ENCODE measurements at places on chromosomes 1 and 21. TPM values are rescaled to one million over a fixed set of nuclear protein-coding genes. Genes with fewer than 3 reads are reported as not detected.
A peak's percentile ranks its signal among the peaks of the same experiment; 100 is the strongest.

The NBPF4 gene
- 0.35 TPM for total RNA-seq

The LRRN2 gene
- total RNA-seq = 26.4 TPM

DNA sequence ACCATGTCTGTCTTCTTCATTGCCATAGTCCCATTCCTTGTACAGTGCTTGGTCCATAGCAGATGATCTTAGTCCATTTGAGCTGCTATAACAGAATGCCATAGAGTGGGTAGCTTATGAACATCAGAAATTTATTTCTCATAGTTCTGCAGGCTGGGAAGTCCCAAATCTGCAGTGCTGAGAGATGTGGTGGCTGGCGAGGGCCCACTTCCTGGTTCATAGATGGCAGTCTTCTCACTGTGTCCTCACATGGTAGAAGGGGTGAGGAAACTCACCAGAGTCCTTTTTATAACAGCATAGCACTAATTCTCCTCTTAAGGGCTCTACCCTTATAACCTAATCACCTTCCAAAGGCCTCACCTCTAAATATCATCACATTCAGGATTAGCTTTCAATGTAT is 23.1 kb upstream of the RAP1A start:
- DNase-seq = peak; percentile 49

DNA sequence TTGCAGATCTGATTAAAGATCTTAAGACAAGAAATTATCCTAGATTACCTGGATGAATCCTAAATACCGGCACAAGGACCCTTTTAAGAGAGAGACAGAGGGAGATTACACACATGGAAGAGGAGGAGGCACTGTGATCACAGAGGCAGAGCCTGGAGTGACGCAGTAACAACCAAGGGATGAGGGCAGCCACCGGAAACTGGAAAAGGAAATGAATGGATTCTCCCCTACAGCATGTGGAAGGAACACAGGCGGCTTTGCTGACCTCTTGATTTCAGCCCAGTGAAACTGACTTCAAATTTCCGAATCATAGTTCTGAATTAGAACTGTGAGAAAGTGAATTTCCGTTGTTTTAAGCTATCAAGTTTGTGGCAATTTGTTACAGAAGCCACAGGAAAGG is 50.2 kb upstream of the IVNS1ABP start:
- no peak for DNase-seq

GRCh38 chr1:248152056-248152827 is 7.3 kb downstream of the OR2M5 start:
- DNase-seq = no peak

DNA sequence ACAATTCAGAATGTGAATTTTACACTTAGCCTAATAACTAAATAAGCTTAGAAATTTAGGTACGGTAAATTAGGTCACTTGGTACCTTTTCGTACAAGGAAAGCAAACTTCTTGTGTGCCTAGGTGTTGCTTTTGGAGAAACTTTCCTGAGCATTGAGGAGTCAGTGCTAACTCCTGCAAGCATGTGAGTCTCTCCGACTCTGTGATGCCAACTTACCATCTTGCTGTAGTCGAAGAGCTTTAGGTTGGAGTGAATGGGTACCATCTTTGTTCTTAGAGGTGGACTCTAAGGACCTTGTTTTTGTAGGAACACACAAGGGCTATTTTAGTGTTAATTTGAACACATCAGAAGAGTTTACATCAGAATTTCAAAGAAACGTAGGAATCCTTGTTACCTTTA is 688.9 kb downstream of the USP25 start:
- DNase-seq = no peak

DNA sequence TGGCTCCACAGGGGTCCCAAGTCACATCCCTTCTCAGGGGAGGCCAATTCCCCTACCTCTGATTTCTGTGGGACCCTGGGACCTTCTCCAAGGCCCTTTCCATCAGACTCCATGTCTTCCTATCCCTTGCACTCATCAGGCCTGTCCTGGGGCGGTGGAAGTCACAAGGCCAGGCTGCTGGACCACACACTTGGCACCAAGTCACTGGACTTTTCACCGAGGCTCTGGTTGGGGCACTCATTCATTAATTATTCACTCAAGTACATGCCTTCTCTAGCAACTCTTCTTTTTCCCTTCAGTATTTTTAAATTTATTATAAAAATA is 11.2 kb upstream of the FOXO6 start:
- DNase-seq = no peak

DNA sequence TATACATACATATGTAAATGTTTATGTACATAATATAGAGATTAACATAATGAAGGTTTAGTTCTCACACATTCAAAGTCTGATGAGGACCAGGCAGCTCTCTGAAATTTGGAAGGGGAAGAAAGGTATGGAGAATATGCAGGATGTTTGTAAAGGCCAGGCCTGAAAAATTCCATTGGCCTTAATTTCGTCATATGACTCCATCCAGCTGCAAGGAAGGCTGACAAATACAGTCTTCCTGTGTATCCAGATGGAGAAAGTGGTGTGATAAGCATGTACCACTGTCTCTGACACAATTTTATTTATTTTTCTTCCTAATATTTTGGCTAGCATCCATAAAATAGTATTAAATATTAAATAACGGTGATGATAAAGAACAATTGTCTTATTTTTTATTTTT is 6.3 kb upstream of the SGIP1 start:
- no peak for DNase-seq

DNA sequence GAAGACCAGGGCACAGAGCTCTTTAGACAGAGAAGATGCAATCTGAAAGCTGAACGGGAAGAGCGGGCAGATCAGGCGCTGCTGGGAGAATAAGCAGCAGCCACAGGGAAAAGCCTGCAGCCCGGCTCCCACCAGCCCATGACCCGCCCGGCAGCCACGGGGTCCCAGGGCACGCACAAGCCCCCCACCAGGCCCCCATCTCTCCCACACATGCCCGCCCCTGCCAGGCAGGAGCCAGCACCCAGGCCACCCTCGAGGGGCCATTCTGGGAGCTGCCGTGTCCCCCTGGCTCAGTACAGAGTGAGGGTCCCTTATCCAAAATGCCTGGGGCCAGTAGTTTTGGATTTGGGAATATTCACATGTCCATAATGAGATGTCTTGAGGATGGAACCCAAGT is 16.3 kb downstream of the SLC19A1 start:
- DNase-seq = peak; percentile 31

DNA sequence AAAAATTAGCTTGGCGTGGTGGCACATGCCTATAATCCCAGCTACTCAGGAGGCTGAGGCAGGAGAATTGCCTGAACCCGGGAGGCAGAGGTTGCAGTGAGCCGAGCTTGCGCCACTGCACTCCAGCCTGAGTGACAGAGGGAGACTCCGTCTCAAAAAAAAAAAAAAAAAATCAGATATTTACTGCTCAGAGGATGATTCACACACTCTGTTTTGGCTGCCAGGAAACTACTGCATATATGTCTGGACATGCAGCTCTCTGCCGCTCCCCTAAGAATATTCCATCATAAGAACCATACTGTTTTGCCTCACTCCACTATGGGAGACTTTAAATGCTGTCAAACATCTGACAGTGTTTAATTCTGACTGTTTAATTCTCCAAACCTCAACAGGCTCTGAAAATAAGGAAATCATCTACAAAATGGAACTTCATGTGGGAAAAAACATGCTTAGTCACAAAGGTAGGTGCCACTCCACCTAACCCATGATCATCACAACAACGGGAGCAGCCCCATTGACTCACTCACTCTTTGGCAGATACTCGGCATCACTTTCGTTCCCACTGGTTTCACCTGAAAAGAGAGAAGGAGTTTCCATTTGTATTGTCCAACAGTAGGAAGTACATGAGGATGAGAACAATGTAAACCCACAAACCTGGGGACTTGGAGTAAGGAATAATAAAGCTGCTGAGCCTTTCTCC is 29.3 kb upstream of the BCAS2 start:
- no peak for DNase-seq

Data from mucosa of descending colon (tissue), 3 donors.